HT-29 (cell line): ENCODE measurements at places on chromosomes 13 and 19. TPM values are rescaled to one million over a fixed set of nuclear protein-coding genes. Genes with fewer than 3 reads are reported as not detected.

- DNase-seq, result no peak
These were observed 310.0 kb downstream of the RBM26 start for GRCh38 chr13:79096099-79096498.

- DNase-seq, result no peak
These were observed 11.3 kb downstream of the GTPBP3 start for GRCh38 chr19:17348700-17349099.

DNA sequence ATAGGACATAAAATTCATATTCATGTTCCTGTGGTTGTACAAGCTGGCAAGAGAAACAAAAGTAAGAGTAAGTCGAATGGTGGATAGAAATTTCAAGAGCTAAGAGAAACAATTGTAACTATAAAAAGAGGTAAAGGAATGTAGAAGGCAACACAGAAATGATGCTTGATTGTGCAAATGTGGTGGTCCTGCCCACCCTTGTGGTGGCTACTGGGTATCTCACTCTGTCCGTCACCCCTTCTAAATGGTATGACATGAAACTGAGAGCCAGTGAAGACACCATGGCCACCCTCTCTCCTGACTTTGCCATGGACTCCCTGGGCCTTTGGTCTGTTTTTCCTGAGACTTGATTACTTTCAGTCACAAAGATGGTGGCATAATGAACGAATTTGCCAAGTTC, 925.9 kb upstream of the SLITRK6 start:
- DNase-seq, result no peak

GRCh38 chr19:45206328-45206727, 27.7 kb downstream of the BLOC1S3 start:
- DNase-seq, result no peak

DNA sequence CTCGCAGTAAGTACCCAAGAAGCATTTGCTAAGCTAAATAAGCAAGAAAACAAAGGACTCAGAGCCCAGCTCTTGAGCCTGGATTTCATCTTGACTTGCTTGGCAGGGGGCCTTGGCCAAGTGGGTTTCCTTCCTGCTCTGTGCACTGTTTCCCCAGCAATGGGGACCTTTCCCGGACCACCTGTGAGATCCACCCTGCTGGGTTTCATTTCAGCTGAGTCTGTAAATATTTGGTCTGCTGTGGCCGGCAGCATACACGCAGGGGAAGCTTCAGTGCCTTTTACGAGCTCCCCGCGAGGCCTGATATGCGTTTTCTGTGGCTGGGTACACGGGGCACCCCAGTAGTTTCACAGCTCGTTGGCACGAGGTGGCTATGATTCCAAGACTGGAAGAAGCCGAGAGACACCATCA, 12.4 kb upstream of the TINCR start:
- no peak for DNase-seq

- DNase-seq, result no peak
These were observed 14.9 kb downstream of the FXYD5 start for GRCh38 chr19:35169221-35169995.

DNA sequence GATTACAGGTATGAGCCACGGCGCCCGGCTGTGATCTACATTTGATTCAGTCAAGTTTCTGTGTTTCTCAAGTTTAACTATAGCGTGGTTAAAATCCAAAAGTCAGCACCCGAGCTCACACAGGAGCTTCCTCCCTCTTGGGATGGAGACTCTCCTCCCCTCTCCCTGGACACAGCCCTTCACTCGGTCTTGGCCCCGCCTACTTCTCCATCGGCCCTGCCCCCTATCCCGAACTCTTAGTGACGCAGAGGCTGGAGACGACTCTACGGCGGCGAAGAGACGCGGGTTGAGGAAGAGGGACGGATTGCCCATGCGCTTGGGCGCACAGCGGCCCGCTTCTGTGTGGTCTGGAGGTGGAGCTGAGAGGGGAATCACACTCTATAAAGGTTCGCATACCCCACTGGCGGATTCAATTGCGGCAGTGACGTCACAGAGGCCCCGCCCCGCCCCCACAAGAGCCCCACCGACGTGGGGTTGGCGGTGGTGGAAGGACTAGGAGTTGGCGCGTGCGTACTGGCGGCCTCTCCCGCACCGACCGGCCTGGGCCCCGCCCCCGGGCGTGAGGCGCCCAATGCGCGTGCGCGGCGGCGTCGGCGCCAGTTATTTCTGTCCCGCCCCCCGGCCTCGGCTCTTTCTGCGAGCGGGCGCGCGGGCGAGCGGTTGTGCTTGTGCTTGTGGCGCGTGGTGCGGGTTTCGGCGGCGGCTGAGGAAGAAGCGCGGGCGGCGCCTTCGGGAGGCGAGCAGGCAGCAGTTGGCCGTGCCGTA, at the start of gene TRIM28:
TSS of gene TRIM28 (plus strand) at position 239 of the 765 bp plus-strand sequence. CDS start 694 bp downstream, outside the sequence.
- DNase-seq, result peak; percentile 100

GRCh38 chr13:46717275-46717674, 79.7 kb downstream of the ESD start:
- DNase-seq, result no peak

GRCh38 chr13:103009051-103009840, 57.0 kb downstream of the SLC10A2 start:
- no peak for DNase-seq

Gene C19orf67
- not detected in 2 replicates for total RNA-seq
